Renal cortical epithelial cell (primary cell): ENCODE measurements at places on chromosomes 2 and 18.

- DNase-seq, result peak; percentile 98
These were observed 42.3 kb downstream of the SLC4A1AP start for GRCh38 chr2:27705851-27706622.

DNA sequence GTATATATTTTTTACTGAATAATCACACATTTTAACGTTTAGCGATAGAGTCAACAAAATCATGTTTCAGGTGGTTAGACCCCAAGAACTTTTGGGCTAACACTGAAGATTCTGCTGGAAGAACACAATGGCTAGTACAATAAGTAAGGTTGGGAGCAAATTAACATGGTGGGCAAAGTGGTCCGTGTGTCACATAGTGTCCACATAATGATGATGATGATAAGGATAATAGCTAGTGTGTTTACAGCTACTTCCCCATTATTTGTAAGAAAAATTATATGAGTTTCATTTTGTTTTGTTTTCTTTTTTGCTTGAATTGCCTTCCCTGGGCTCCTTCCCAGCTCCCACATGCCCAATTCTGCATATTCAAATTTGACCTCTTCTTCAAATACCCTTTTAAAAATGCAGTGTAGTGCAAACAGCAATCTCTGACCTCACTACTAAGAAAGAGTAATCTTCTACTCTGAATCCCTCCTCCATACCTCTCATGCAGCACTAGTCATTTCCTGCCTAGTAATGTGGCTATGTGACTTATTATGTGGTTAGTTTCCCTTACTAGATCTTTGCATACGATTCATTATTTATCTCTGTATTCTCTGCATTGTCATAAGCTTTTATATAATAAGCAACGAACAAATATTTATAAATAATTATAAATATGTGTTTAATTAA is 16.9 kb upstream of the VPS54 start:
- DNase-seq, result peak; percentile 61

- peak; percentile 54 for DNase-seq
These were observed 217.2 kb upstream of the NXPH2 start for GRCh38 chr2:138997346-138997745.

DNA sequence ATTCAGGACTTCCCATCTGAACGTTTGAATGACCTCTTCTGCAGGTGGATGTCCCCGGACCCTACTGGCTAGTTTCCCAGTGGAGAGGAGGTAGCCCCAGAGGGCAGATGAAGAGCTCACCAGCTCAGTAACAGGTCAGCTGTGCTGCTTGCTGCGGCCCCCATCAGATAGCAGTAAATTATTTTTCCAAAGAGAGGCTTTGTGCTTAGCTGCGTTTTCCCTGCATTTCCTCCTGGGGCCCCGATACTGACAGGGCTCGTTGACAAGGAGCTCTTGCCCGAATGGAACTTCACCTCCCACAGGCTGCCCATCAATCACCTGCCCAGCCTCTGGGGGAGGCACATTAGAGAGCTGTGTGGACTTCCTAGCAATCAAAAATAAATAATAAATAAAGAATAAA is 185.8 kb downstream of the DOK6 start:
- DNase-seq, result no peak

- DNase-seq, result no peak
These were observed 51.1 kb downstream of the TGOLN2 start for GRCh38 chr2:85276571-85277118.

GRCh38 chr2:95343429-95344214 is 46.5 kb downstream of the KCNIP3 start:
- DNase-seq, result peak; percentile 54

DNA sequence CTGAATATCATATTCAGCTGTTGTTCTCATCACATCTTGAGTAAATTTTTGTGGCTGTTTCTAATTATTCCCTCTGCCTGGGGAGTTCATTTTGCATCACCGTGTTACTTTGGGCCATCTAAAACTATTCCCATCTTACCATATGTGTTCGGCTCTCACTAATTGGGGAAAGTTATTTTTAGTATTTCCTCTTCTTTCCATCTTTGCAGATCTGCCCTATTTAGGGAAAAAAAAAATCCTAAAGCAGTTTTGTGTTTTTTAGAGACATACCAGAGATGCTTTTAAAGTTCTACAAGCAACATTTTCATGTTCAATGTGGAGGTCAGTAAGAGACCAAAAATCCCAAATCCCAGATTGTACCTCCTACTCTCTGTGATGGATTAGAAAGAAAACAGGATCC is 111.3 kb upstream of the NDUFV2 start:
- no peak for DNase-seq
